ENCODE measurements at places on chromosomes 1 and 21.

DNA sequence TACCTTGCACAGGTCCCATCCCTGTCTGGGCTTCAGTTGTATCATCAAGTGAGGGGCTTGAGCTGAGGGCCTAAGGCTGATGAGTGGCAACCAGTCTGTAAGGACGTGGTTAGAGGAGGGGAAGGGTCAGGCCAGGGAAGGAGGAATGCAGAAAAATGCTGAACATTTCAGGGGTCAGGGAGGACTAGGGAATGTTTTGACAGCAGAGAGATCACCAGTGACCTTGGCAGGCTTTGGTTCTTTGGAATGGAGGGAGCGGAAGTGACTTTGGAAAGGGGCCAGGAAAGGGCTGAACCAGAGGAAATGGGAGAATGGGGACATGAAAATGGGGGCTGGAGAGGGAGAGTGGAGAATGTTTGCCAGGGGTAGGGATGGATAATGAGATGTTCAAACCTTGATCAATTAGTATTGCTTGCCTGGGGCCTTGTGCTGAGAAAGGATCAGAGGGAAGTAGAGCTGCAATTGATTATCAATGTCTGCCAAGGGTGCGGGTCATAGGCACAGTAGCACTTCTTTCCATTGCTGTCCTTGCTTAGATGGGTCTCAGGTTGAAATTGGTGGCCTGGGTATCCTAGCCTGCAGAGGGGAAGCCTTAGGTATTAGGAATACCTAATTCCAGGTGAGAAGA lies 7.4 kb downstream of the LDLRAP1 start:
- no peak for DNase-seq

GRCh38 chr1:234719454-234720251 lies 109.7 kb upstream of the IRF2BP2 start:
- DNase-seq: no peak

DNA sequence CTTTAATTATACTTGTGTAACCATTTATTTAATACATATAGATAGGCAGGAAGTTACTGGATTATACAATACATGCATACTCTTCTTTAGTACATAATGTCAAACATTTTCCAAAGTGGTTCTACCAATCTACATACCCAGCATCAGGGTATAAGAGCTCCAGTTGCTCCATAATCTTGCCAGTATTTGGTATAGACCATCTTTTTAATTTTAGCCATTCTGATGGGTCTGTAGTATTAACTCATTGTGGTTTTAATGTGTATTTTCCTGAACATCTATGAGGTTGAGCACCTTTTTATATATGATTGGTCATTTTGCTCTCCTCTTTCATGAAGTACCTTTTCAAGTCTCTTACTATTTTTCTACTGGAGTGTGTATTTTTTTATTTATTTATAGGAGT lies 32.1 kb downstream of the EBNA1BP2 start:
- no peak for DNase-seq

GRCh38 chr1:234925440-234926263 lies 203.0 kb downstream of the TOMM20 start:
- peak; percentile 96 for DNase-seq

DNA sequence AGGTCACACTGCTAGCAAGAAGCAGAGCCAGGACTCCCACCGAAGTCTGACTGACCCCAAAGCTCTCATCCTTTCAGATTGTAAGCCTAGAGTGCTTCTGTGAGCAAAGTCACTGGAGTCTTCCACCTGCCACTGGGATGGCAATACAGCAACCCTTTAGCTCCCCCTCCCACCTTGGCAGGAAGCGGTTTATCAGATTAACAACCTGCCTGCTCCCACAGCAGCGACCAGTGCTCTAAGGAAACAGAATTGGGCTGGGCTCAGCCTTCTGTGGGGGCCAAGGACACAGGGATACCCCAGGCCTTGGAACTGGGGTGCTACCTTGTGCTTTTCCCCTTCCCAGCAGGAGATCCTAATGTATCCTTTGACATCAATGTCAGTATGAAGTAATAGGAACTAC lies 76.0 kb downstream of the GFI1 start:
- DNase-seq: no peak

- DNase-seq: no peak
Observed at GRCh38 chr1:192729500-192729899, 79.3 kb upstream of the RGS2 start.

- DNase-seq: peak; percentile 98
Observed at GRCh38 chr1:8097077-8097799, 71.1 kb upstream of the ERRFI1 start.

DNA sequence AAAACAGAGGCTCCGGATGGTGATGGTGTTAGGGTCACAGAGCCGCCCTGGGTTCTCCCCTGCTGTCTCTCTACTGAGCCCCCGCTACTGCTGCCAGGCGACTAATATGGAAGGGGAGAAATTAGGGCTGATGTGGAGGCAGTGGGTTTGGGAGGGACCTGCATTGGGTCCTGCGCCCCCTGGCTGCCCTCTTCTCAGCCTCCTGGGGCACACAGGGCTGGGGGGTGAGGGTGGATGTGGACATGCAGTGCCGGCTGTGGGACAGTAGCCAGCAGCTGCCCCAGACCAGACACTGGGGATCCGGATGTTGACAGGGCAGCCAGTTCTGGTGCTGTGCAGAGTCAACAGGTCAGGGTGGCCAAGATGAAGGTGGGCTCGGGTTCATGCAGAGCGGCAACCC lies 1.5 kb upstream of the CLCNKB start:
- DNase-seq: no peak

- DNase-seq: no peak
Observed at GRCh38 chr1:175683491-175684298, 59.7 kb downstream of the TNR start.

- no peak for DNase-seq
Observed at GRCh38 chr1:27102134-27102706, 52.7 kb downstream of the SLC9A1 start.

DNA sequence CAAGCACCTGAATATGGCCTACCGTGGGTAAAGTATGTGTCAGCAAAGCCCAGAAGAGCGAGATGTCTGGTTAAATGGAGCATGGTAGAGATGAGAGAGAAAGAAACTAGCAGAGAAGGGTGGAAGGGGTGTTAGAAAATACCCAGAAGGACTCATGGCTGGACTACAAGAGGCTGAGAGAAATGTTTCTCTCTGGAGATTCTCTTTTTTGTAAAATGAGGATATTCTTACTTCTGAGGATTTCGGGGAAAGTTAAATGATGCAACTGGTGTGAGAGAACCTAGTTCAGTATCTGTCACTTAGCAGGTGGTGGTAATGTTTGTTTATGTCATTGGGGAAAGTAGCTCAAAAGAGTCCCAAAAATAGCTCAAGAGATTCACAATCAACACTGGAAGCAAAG lies 7.2 kb upstream of the EPS15 start:
- DNase-seq: no peak

GRCh38 chr1:245046315-245046714 lies 108.5 kb upstream of the KIF26B start:
- DNase-seq: no peak

GRCh38 chr1:34532113-34532512 lies 222.7 kb upstream of the GJB5 start:
- DNase-seq: no peak

DNA sequence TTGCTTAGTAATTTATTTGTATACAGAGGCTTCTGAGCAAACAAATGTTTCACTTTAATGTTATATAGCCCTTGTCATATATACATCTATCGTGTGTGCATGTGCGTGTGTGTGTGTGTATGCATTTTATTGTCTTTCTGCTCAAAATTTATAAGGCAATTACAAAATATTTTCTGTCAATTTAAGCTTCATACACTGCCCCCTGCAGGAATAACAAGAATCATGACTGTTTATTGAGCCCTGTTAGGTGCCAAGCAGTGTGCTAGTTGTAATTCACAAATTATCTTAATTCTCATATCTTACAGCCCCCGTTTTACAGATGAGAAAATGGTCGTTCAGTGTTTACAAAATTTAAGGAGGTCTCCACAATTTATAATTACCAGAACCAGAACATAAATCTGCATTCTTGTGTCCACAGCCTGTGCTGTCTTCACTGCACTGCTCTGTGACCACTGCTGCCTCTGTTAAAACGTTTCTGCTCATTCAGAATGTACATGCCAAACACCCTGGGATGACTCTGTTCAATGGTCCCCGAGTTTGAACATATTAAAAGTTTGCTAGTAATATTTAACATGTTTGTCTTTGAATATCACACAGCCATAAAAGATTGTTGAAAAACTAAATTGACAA lies 181.3 kb downstream of the ATP6V1G3 start:
- DNase-seq: peak; percentile 6

DNA sequence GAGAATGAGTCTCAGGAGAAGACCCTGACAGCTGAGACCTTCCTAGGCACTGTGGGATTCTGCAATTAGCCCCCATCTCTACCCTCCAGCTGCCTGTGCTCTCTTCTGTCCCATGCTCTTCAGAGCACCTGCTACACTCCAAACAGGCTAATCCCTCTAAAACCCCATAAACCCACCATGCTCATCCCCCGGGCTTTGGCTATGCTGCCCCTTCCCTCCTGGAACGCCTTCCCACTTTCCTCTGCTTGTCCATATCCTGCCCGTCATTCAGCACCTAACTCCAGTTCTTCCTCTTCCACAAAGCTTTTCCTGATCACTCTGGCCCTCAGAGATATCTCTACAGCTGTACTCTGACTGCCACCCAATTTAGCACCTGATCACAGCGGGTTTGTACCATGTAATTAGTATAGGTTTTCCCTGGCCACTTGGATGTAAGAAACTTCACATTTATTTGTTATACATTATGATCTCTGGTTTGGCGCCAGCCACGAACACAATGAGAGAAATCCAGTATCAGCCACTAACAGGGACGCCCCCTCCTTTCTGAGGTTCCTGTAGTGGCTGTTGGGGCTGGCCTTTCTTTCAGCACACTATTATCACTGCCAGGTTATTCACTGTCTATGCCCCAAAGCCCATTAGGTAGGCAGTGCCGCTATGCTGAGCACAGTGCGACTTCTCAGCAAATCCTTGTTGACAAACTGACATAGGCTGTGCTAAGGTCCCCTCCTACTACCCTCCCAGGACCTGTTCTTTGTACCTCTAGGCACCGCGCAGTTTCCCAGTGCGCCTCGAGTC lies 45.1 kb downstream of the CDC7 start:
- no peak for DNase-seq

DNA sequence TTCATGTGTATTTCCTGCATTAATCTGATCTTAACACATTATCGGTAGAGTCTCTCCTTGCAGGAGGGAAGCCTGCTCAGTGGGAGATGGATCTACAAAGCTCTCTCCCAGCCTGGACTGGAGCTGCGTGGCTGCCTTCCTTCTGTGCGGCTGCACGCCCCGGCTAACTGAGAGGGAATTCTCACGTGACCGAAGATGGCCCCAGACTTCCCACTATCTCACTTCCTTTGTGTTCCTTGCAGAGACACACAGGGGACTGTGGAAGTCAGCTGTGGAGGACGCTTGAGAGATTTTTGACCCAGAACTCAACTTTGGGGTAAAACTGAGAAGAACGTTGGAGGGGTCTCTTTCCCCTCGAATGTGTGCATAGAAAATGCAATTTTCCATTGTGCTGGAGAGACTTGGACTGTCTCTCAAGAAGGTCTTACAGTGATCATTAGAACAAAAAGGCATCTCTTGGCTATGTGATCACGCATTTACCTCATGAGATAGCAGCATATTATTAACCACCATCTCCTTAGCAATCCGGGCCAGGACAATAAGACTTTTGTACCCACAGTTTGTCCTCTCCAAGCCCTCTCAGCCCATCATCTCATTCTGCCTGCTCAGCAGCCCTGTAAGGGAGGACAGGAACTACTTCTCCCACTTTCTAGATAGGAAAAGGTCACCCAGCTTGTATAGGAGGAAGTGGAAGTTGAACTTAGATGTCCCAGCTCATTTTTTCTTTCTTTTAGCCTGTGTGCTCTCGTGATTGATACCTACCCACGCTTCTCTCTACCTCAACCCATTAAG lies 49.3 kb upstream of the TARBP1 start:
- no peak for DNase-seq

- no peak for DNase-seq
Observed at GRCh38 chr21:38912789-38913119, 107.0 kb downstream of the ETS2 start.

- no peak for DNase-seq
Observed at GRCh38 chr21:44614161-44614631, 2.3 kb downstream of the KRTAP10-8 start.

- no peak for DNase-seq
Observed at GRCh38 chr1:92366040-92366395, 67.2 kb downstream of the RPAP2 start.

DNA sequence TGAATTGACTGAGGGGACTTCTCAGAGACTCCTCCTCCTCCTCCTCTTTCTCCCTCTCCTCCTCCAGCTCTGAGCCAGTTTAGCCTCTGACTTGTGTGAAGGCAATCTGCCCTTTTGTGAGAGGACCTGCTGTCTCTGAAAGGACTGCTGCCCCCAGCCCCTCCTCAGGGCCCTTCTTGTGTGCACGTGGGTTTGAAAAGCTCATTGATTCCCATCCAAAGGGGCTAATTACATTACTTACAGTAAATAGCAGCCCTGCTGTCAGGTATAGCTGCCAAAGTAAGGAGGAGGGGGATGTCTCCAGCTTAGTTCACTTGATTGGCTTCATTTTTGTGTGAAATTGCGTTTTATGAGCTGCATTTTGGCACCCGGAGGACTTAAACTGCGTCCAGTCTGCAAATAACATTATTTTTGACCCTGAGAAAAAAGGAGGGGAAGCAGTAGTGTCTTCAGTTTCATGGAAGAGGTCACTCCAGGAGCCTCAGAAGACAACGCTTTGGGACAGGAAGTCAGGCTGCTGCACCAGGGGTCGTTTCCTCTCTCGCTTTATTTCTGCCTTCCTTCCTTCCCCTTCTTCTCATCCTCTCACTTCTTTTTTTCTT lies 1.8 kb upstream of the LHX9 start:
- DNase-seq: no peak

GRCh38 chr21:41008974-41009373 lies 159.0 kb upstream of the BACE2 start:
- no peak for DNase-seq

DNA sequence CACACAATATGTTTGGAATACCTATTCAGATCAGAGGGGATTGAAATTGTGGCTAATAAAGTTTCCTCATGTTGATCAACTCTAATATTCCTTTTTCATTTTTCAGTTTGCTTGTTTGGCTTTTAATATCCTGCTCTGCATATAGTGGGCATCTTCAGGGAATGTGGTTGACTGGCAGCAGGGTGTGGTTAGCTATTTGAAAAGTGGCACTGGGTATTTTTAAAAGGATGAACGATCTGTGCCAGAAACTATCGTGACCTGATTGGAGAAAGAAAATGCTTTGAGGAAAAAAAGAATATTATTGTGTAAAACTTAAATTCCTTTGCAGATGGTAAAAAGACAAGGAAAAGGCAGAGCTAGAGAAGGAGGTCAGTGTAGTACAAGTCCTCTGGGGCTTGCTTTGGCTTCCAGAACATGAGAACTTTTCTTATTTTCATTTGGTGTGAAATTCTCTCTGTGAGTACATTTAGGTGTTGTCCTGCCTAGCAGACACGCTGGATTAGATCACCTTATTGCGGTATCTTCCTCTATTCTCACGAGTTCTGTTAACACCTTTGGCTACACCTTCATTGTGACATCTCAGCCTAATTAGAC lies 329.7 kb upstream of the SNX7 start:
- DNase-seq: peak; percentile 59

DNA sequence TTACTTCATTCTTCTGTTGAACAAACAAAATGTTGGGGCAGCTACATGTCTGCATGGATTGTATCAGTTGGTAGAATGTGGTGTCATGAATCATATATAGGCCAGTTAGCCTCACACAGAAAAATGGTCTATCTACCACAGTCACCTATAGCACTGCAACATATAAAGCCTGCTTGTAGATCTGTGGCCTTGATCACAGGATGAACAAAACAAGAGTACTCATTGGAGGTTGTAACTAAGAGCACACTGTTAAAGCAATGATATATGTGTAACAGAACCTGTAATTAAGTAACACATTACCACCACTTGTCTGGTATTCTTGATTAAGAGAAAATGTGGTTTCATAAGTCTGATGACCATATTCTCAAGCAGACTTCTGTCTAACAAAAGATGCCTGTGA lies 167.3 kb upstream of the SGIP1 start:
- no peak for DNase-seq

All from PC-3 (cell line).